CD4-positive, alpha-beta T cell treated with Interleukin-2 at 100 ng/mL for 4 hours (primary cell): ENCODE measurements at places on chromosomes 7 and 10.

DNA sequence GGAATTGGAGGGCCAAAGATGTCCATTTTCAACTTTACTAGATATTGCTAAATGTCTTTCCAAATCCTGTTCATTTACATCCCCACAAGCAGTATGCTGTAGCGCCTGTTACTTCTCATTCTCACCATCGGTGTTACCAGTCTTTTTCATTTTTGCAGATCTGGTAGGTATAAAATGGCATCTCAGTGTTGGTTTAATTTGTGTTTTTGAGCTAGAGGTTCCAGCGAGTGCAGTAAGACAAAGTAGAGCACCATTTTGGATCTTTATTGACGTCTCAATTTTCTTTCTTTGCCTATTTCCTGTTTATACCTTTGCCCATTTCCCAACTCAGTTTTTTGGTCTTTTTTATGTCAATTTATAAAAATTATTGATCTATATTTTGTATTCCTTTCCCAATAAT is 55.6 kb downstream of the NRF1 start:
- no peak for DNase-seq

GRCh38 chr7:115679976-115680375 is 350.6 kb downstream of the TFEC start:
- DNase-seq = peak; percentile 12

GRCh38 chr10:65949526-65949925 is 976.3 kb upstream of the LRRTM3 start:
- DNase-seq = no peak

DNA sequence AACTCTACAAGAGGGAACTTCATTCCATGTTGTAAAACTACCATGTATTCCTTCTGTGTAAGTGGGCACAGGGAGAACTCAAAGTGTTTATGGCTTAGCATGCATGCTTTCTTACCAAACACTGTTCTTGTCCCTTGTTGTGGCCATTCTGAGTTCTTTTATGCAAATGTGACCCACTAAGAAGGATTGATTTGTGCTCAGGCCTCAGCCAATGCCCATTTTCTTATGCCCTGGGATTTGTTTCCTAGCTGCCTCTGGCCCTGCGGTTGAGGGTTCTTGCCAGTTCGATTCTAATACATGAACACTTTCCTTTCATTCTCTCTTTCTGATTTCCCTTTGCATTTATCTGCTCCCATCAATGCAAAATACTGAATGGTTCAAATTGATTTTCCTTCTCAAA is 316.7 kb downstream of the NRG3 start:
- no peak for DNase-seq

DNA sequence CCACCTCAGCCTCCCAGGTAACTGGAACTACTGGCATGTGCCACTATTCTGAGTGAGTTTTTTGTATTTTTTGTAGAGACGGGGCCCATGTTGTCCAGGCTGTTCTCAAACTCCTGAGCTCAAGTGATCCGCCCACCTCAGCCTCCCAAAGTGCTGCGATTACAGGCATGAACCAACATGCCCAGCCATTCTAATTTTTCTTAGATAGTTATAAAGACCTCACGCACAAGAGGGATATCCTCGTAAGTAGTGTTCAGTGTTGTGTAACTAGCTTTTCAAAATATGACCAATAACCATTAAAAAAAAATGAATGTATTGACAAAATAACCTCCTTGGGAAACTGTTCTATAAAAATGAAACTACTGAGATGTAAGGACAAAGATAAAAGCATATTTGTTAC is 90.5 kb upstream of the FERD3L start:
- DNase-seq = no peak

DNA sequence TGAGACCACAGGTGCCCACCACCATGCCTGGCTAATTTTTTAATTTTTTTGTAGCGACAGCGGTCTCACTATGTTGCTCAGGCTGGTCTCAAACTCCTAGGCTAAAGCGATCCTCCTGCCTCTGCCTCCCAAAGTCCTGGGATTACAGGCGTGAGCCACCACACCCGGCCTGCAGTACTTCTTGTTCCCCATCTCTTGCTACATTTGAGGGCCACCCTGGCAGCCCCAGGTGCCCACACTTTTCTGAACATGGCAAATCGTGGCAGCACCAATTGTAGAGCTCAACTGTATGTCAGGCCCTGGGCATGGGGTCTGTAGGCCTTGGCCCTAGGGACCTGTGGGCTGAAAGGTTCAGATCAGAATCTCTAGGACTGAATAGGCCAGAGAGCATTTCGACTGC is 25.1 kb upstream of the LIMK1 start:
- DNase-seq = no peak

- no peak for DNase-seq
Observed at GRCh38 chr7:157668884-157669767, 332.3 kb downstream of the DNAJB6 start.

- no peak for DNase-seq
Observed at GRCh38 chr10:52064084-52064845, 249.8 kb upstream of the DKK1 start.

DNA sequence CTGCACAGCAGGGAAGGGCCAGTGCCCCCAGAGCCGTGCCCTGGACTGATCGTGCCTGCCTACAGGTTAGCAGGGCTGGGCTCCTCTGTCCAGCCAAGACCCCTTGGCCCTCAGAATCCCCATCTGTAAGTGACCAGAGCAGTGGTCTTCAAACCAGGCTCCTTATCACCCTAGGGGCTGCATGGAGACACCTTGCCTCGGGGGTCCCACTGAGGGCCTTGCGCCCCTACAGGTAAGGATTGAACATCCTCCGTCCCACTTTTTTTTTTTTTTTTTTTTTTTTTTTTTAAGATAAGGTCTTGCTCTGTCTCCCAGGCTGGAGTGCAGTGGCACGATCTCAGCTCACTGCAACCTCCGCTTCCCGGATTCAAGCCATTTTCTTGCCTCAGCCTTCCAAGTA is 32.6 kb upstream of the RADIL start:
- no peak for DNase-seq

- DNase-seq = no peak
Observed at GRCh38 chr10:129381741-129382140, 85.3 kb upstream of the MGMT start.

DNA sequence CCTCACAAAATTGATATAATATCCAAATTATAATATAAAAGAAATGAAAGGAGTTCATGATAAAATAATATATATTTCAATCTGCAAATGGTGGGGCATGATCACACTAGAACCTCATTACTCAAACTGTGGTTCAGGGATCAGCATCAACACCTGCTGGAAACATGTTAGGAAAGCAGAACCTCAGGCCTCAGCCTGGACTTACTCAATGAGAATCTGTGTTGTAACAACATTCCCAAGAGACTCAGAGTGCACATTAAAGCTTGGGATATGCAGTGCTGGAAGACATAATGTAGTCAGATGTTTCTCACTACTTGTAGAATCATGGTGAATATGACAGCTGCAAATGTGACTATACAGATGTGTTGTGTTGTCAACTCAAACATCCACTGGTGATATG is 81.7 kb upstream of the ITPRID1 start:
- DNase-seq = no peak

DNA sequence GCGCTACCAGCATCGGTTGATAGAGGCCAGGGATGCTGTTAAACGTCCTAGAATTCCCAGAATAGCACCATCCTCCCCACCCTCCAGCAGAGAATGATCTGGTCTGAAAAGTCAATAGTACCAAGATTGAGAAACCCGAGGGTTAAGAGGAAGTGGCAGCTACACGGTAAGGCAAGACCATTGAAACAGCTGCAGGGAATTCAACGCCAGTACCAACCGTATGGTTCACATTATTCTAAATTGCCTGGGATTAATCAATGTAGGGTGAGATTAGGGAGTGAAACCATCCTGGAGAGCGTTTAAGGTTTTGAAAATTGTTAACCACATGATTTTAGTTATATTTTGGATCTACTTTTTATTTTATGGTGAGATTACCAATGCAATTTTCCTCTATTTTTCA is 352.2 kb downstream of the PRPF18 start:
- DNase-seq = no peak

DNA sequence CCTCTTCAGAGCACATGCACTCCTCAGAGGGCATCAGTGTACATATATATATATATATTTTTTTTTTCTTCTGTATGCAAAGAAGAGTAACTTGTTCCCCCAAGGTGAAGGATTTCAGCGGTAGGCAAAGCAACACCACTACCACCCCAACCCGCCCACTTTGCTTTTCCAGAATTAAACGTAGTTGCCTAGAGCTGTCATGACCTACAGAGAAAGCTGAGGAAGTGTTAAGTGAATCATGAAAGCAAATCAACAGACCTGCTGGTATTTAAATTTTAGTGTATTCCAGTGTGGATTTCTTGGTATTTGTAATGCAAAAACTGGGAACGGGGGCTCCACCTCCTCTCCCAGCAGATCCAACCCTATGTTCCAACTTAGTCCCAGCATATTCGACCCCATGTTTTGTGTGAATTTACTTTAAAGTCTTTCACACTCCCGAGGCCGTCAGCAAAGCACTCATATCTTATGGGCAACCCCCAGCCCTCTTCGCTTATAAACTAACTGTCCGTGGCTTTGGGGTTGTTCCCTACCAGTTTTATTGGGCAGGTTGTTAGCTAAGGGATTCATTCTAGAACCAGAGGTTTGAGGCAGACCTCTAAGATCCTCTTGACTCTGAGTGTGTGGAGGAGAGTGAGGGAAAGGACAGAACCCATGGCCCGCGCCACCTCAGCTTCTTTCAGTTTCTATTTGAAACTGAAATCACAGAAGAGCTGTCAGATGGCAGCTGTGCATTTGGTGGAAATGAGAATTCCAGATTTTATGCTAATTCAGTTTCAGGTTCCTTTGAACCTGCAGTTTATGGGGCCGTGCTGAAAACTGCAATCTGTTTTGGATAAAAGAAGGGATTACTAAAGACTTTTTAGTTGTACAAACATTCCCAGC is 450.2 kb upstream of the GALNT17 start:
- no peak for DNase-seq

GRCh38 chr7:158999496-158999895 is 143.1 kb downstream of the DYNC2I1 start:
- no peak for DNase-seq

DNA sequence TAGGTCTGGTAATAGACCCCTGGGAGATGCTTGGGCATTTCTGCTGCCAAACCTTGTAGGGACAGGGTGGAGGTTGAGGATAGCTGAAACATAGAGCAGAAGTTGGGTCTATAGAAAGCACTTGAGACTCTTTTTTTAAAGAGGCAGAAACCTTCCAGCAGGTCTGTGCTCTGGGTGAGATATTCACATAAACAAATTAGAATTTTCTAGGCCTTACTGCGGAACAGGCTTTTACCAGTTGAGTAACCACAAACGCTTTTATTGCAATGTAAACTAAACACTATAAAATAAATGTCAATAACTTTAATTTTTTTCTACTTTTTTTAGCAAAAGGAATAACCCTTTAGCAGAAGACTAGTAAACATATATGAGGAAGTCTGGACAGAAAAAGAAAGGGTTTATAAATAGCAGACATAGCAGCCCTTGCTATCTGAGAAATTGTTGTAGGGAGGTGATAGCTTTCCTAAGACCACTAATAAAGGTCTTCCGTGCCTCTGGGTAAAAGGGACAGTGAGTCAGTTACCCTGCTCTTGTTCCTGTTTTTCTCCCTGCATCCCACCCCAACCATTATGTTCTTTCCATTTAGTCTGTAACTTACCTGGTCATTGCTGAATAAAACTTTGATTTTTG is 38.7 kb downstream of the CACNB2 start:
- no peak for DNase-seq

- no peak for DNase-seq
Observed at GRCh38 chr10:124686707-124687376, 57.3 kb downstream of the FAM53B start.

GRCh38 chr10:124449170-124450011 is 444 bp downstream of the NKX1-2 start:
- DNase-seq = no peak

DNA sequence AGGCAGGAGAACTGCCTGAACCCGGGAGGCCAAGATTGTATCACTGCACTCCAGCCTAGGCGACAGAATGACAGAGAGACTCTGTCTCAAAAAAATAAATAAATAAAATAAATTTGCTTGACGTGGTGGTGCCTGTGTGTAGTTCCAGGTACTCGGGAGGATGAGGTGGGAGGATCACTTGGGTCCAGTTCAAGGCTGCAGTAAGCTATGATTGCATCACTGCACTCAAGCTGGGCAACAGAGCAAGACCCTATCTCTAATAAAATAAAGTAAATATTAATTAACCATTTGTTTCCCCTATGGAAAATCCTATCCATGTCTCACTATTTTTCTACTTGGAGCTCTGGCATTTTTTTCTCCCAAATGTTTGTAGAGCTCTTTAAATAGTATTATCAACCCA is 36.3 kb downstream of the LRRC20 start:
- no peak for DNase-seq

GRCh38 chr7:13449460-13449859 is 540.0 kb downstream of the ETV1 start:
- no peak for DNase-seq

DNA sequence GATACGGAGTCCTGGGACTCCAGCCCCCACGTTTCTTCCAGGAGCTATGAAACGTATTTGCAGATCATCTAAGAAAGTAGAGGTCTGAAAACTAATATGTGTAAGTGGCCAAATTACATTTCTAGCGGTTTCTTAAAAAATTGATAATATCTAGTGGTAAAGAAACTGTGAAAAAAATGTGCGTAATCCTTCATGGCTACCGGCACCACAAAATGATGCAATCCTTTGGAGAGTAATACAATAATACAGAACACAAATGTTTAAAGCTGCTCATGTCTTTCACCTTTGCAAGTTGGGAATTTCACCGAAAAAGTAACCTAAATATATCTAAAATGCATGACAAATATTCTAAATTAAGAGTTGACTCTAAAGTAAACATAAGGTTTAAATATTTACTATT is 742.1 kb downstream of the GRID1 start:
- no peak for DNase-seq

- DNase-seq = no peak
Observed at GRCh38 chr10:88388324-88388723, 194.8 kb downstream of the RNLS start.

- peak; percentile 65 for DNase-seq
Observed at GRCh38 chr7:107879400-107880035, 11.5 kb upstream of the DLD start.

- DNase-seq = no peak
Observed at GRCh38 chr10:241966-242643, 106.8 kb downstream of the ZMYND11 start.

GRCh38 chr10:92126100-92126650 is 164.7 kb downstream of the CPEB3 start:
- DNase-seq = no peak

DNA sequence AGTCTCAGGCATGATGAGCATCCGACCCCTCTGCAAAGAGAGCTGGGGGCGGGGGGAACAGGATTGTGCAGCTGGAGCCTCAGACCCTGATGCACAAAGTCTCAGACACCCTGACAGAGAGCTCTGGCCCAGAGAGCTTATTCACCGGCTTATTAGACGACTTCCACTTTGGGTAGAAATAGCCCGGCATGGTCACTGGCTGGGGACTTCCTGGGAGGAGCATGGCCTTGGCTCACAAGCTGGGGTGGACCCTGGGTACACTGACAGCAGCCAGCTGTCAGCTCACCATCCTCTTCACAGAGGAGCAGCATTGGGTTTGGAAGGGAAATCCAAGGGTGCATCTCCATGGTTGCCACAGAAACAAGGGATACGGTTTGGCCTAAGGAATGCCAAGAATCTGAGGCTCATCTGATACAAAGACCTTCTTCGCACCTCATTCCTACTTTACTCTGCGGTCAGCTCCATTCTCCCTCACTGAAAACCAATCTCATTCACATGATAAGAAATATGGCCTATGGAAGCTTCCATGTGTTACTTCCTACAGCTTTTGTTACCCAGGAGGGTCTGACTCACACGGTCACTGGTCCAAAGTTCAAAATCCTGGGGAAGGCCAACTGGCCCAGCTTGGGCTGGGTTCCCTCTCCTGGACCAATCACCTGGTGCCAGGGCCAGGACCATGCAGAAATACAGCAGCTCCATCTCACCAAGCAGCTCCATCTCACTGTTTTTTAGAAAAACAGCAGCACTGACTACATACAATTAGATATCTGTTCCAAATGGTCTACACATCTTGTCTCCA is 25.1 kb downstream of the ZNF467 start:
- DNase-seq = no peak
